ENCODE measurements at places on chromosomes 11 and 22.
A peak's percentile ranks its signal among the peaks of the same experiment; 100 is the strongest.

GRCh38 chr11:57881647-57882046, 120.0 kb downstream of the CTNND1 start:
- DNase-seq = no peak

DNA sequence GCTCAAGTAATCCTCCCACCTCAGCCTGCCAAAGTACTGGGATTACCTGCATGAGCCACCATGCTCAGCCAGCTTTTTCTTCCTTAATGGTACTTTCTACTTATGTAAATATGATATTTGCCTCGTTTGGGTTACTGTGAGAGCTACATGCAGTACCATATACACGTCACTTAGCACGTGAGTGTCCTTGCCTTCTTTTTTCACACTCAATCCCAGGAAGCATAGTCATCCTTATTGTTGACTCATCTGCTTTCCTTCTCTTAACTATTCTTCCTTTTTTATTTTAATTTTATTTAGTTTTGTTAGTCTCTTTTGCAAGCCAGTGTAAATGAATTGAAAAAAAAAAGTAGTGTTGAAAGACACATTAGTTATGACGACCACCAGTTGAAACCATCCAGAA, 205.9 kb downstream of the HIPK3 start:
- DNase-seq = no peak

DNA sequence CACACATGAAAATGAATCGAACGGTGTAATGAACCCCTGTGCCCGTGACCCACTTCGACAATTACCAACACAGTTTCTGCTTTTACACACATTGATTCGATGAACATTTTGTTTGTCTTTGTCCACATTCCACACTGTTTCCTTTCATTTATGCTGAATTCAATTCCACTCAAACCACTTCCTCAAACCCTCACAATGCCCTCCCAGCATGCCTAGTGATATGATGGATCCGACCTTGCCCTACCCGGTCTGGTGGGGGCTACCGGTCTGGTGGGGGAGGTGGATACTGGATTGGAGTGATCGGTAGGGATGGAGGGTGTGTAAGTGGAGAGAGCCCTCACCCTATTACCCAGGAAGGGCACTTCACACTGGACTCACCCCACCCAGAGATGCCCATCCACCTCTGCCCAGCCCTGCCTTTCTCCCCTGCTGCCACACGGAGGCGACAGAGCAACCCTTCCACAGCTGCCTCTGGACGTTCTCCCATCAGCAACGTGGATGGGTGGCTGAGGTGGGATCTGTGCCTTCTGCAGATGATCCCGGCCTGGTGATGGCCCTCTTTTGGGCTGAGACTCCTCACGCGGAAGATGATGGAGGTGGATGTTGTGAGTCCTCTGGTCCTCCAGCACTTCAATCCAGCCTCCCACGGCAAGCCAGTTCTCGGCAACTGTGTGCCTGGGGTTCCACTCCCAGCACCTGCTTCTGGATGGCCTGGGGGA, 33.0 kb upstream of the P2RY2 start:
- DNase-seq = peak; percentile 34

- no peak for DNase-seq
Measured at GRCh38 chr11:34356130-34356529, 1.7 kb downstream of the ABTB2 start.

- no peak for DNase-seq
Measured at GRCh38 chr11:127631974-127632373, 631.4 kb upstream of the KIRREL3 start.

GRCh38 chr22:45565171-45565570, 62.5 kb downstream of the FBLN1 start:
- no peak for DNase-seq

DNA sequence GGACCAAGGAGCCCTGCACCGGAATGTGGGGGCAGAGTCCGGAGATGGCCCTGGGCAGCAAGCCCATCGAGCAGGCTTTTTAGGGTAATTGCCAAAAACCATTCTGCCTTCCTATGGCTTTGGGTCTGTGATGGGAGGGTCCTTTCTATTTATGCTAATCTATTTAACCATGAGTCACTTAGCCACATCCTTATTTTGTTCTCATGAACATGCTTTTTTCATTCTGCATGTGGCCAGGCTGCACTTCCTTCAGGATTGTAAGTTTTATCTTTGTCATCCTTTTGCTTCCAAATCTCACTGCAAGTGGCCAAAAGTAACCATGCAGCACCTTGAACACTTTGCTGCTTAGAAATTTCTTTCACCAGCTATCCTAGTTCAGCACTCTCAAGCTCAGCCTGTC, 88.3 kb downstream of the EFCAB6 start:
- DNase-seq = no peak

- no peak for DNase-seq
Measured at GRCh38 chr22:39498802-39499201, 3.3 kb upstream of the MIEF1 start.

- no peak for DNase-seq
Measured at GRCh38 chr11:129590030-129590752, 214.5 kb downstream of the BARX2 start.

DNA sequence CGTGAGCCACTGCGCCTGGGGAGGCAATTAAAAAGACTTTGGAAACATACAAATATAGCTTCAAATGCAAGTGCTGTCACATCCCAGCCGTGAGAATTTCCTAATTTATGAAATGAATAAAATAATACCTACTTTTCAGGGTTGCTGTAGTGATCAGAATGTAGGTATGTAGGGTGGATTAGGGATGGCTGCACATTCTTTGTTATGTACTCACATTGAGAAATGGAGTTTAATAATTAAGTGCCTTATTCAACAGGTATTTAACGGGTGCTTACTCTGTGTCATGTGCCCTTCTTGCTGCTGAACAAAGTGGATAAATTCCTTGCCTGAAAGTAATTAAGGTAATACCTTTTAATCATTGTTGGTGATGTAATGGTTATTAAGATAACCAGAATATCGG, 37.0 kb downstream of the MMP7 start:
- no peak for DNase-seq

DNA sequence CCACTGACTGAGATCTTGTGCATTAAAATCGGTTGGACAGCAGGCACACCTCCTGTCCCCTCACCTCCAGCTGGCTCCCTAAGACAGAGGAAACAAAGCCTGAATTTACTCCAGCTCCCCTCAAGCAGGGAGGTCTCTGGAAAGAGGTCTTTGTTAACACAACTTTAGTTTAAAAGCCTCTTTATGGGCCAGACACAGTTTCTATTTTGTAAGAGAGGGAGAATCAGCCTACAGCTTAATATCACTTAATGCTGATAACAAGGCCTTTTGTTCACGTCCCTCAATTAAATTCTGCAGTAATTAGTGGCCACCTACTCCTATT, 36.3 kb downstream of the PLEKHA7 start:
- DNase-seq = no peak

DNA sequence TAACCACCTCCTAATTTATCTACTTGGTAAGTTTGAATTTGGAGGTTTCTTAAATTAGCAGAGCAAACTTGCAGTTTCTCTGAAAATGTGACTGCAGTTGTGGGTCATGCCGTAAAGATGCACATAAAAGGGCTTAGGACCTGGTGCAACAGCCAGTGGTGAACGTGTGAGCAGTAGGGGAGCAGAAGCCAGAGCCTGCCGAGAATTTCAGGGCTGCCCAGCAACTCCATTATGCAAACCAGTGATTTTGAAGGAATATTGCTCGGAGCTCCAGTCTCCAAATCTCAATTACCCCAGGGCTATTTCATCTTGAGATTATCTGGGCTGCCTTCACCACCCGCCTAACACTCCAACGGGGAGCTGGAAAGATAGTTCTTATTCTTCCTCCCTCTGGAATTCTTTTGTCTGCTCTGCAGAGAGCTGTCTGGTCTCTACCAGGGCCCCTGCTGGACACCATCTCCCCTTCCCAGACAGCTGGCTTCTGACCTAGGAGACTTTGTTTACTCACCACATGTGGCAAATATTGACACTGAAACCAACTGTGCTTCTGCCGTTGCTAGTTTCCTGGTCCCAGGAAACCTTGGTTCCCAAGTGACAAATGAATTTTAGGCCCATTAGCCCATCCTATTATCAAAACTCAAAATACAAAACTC, 93.9 kb downstream of the DSCAML1 start:
- DNase-seq = peak; percentile 64

GRCh38 chr11:69094111-69094914, 45.6 kb downstream of the TPCN2 start:
- DNase-seq = no peak

- DNase-seq = no peak
Measured at GRCh38 chr11:45933131-45933831, 10.8 kb downstream of the LARGE2 start.

DNA sequence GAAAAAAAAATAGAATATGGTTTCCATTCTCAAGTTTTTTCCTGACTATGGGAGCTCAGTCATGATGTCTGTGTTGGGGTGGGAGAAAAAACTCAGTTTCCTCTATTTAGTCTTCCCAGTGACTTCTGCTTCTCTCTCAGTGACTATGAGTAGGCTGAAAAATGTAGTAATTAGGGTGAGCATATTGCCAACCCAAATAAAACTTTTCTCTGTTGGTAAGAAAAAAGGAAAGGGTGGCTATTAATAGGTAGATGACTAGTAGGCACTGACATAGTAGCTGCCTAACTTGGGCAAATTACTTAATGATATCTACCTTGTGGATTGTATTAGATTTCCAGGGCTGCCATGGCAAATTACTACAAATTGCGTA, 34.2 kb upstream of the BIRC3 start:
- no peak for DNase-seq

DNA sequence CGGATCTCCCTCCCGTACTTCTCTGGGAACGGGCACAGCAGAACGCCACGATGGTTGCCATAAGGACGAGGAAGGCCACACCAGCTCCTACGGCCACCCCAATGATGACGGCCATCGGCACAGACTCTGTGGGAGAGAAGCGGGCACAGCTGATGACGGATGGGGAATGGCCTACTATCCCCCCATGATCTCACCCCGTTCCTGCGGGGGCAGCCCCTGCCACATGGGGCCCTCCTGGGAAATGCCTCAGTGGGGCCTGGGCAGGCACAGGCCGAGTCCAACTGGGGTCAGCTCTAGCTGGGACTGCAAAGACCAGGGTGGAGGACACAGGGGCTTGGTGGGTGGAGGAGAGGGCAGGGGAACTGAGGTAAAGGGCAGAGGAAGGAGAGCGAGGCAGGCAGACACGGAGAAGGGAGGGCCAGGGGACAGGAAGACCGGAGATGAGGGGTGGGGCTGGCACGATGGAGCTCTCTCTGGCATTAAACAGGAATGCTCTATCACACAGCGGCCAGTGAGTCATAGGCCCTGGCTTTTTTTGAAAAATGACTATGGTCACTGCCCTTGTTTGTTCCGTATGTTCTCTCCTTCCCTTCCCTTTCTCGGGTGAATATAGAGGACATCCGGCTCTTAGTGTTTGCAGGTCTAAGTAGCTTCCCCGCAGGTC, 76.0 kb downstream of the ST3GAL4 start:
- no peak for DNase-seq

GRCh38 chr11:94455861-94456260, 37.8 kb downstream of the MRE11 start:
- no peak for DNase-seq

- DNase-seq = no peak
Measured at GRCh38 chr11:72569966-72570892, 104.0 kb downstream of the PDE2A start.

DNA sequence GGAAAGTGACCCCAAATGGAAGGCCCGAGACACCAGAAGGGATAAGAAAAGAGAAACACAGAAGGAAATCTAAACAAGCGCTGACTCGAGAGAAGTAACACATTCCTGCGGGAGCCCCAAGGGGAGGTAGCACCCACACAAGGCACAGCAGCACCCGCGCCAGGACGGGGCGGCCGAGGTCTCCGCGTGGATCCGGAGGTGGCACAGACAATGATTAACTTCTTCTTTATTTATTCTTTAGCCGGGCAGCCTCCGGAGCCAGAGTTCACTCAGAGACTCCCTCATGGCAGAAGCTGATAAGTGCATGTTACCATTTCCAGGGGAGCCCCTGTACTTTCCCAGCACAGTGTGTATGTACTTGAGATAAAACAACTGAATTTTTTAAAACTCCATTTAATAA, 5.1 kb downstream of the TOLLIP start:
- DNase-seq = no peak

- no peak for DNase-seq
Measured at GRCh38 chr11:59172345-59173079, 580 bp downstream of the DTX4 start.

- DNase-seq = no peak
Measured at GRCh38 chr11:19800714-19801519, 88.3 kb downstream of the NAV2 start.

DNA sequence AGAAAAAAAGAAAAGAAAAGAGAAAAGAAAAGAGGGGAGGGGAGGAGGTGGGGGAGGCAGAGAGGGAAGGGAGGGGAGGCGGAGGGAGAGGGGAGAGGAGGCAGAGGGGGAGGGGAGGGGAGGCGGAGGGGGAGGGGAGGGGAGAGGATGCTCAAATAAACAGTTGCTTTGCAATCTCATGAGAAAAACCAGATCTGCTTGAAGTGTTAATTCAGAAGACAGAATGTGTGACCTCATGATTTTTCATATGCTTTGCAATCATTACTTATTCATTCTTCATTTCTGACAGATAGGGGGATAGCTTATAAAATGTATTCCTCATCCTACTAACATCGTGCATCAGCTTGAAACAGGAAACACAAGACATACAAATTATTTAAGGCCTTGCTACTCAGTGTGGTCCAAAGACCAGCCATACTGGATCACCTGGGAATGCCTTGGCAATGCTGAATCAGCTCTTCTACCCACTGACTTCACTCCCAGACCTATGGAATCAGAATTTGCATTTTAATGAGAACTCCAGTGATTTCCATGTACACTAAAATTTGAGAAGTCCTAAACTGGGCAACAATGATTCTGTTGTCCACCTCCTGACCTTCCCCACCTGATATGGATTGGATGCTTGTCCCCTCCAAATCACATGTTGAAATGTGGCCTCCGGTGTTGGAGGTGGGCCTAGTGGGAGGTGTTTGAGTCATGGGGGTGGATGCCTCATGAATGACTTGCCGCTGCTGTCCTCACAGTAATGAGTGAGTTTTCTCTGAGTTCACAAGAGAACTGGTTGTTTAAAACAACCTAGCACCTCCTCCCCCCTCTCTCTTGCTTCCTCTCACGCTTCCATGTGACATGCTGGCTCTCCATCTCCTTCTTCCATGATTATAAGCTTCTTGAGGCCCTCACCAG, 69.2 kb downstream of the CCDC34 start:
- no peak for DNase-seq

DNA sequence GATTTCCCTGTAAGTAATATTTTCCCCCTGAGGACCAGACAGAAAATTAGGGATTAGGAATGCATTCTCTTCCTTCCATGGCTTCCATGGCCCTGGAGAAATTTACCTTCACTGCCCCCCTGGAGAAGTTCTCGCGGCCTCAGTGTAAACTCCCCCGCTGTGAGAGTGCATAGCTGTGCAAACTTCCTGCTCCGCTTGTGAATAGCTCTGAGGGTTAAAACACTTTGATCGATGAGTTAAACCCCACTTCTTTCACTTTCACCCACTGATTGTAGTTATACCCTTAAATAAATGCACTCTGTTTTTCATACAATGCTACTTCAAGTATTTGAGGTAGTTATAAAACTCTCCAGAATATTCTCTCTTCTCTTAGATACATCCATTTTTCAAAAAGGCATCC, 190.8 kb downstream of the DSCAML1 start:
- DNase-seq = no peak
